ENCODE measurements at places on chromosomes 2 and 18.

- DNase-seq = no peak
Measured at GRCh38 chr18:21525916-21526315, 74.6 kb downstream of the ESCO1 start.

GRCh38 chr18:600107-600506 lies 3.3 kb downstream of the CLUL1 start:
- peak; percentile 5 for DNase-seq

- DNase-seq = no peak
Measured at GRCh38 chr2:129880971-129881370, 98.5 kb upstream of the RAB6C start.

DNA sequence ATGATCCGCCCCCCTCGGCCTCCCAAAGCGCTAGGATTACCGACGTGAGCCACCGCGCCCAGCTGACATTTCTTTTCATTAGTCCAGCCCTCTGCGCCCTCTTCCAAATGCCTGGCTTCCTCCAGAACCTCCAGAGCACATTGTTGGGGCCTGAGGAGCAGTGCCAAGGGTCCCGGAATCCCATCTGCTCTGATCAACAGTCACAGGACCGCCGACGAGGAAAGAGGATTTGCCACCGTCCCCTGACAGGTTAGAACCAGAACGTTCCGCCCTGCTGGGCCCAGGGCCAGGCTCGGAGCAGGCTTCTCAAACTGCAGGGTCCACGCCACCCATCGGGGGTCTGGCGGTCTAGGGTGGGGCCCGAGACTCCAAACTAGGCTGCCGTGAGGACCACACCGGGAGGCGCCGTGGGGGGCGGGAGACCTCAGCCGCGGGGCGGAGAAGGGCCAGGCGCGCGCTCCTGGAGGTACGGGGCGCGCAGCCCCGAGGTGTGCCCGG lies 36.9 kb upstream of the ITM2C start:
- DNase-seq = no peak

- DNase-seq = no peak
Measured at GRCh38 chr2:237708065-237708398, 80.6 kb downstream of the LRRFIP1 start.

- DNase-seq = no peak
Measured at GRCh38 chr18:6590326-6590725, 139.2 kb upstream of the ARHGAP28 start.

DNA sequence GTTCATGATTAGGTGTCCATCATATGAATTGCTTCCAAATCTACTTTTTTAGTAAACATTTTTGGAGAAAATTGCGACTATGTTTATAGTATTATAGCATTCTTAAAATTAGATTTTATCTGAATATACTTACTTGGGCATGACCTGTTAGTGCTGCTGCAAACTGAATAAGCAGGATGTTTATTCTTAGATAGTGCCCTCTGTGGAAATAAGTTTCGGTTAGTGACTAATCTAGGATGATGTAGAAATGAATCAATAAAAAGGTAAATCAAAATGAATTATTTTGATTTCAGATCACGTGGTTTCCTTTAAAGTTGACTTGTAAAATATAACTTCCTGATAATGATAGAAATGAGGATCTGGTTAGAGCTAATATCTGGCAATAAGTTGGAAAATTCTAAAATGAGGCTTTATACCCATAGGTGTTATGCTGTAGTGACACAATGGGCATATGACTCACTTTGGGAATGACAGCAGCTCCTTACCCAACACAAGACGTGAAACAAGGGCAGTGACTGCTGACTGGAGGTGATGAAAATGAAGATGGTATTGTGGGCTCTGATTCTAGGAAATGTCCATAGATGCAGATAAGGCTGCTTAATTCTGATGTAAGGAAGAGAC lies 165.8 kb upstream of the TCF4 start:
- DNase-seq = no peak

Data from NCI-H1417 (cell line).